NCI-H2029 treated with DMSO at 0.1 percent for 48 hours (cell line): ENCODE measurements at places on chromosomes 2 and 18.

DNA sequence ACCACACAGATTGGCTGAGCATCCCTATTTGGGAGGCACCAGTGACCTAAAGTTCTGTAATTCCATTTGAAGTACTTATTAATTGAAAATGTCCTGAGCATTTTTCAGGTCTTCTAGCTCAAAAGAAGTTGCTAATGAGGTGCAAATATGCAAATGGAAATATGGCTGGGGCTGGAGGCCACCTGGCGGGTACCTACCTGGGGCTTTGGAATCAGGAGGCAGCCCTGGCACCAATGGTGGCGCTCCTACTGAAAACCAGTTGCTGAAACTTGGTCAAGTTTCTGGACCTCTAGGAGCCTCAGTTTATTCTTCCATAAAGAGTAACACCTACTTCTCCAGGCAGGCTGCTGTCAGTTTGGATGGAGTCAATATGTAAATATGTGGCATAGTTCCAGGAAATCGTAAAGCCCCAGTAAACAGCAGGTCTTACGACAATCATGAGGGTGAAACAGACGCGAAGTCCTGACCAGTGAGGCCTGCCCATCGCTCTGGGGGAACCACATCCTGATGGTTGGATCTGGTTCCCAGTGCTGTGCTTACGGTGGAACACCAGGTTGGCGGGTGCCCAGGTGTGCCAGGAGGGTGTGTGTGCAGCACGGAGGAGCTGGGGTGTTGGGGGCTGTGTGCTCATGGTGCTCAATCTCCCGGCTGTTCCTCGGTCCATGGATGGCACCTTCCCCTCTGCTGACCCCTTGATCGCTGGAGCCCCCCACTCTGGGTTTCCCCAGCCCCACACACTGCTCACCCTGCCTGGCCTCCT is 186.1 kb downstream of the TWIST2 start:
- DNase-seq, result no peak

DNA sequence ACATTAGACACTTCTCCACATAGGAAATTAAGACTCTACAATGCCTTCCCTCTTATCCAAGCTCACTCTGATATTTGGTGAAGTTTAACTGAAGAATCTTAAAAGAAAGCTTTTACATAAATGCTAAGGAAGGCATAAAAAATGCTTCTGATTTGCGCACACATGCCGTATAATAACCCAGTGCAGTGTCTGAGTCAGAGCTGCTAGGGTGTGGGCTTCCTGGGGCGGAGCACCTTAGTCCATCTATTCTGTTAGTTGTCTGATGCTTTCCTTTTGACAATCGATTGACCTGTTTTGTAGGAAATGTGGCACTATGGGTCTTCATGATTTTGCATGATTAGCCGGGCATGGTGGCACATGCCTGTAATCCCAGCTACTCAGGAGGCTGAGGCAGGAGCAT is 231.5 kb downstream of the AFF3 start:
- no peak for DNase-seq

GRCh38 chr2:224098481-224099230 is 59.6 kb upstream of the SERPINE2 start:
- no peak for DNase-seq

DNA sequence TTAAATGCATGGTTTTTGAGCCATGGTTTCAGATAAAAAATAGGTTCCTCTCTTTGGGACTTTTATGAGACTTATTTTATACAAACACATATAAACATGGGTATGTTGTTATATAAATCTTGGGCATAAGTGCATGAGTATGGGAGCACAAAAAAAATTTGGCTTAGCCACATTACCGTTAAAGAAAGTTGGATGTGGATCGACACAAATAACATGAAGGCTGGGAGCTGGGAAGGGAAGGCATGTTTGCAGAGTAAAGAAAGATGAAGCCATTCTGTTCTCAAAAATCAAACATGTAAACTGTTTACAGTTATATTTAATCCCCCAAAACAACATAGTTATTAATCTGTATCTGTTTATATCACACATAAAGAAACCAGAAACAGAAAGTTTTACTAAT is 313.8 kb downstream of the NRXN1 start:
- no peak for DNase-seq

DNA sequence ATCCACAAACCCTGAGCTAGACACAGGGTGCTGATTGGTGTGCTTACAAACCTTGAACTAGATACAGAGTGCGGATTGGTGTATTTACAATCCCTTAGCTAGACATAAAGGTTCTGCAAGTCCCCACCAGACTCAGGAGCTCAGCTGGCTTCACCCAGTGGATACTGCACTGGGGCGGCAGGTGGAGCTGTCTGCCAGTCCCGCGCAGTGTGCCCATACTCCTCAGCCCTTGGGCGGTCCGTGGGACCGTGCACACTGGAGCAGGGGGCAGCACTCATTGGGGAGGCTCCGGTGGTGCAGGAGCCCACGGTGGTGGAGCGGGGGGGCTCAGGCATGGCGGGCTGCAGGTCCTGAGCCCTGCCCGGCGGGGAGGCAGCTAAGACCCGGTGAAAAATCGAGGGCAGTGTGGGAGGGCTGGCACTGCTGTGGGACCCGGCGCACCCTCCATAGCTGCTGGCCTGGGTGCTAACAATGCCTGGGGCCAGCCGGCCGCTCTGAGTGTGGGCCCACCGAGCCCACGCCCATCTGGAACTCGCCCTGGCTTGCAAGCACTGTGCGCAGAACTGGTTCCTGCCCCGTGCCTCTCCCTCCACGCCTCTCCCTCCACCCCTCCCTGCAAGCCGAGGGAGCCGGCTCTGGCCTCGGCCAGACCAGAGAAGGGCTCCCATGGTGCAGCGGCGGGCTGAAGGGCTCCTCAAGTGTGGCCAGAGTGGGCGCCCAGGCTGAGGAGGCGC is 75.6 kb downstream of the MOB4 start:
- DNase-seq, result no peak

DNA sequence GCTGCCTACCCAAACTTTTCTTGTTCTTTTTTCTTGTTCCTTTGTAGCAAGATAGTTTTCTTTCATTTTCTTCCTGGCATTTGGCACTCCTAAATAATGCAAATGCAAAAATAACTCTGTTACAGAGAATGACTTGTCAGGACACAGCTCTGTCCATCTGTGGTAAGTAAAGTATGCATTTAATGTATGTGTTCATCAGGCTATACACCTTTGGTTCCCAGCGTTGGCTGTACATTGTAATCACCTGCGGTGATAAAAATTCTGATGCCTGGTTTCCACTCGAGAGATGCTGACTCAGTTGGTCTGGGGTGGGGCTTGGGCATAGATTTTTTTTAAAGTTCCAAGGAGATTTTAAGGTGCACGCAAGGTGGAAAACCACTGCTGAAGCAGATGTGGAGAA is at the start of gene SERPINB13:
TSS of gene SERPINB13 (plus strand) at position 378 of the 400 bp plus-strand sequence. CDS start 1,325 bp downstream, outside the sequence.
- DNase-seq, result no peak
